Activated gamma-delta T cell treated with Interleukin-2 at 50 U/mL for 16 hours (primary cell): ENCODE measurements at places on chromosomes 2 and 18.

- no peak for DNase-seq
These were observed 11.5 kb downstream of the CATIP start for GRCh38 chr2:218368150-218368528.

DNA sequence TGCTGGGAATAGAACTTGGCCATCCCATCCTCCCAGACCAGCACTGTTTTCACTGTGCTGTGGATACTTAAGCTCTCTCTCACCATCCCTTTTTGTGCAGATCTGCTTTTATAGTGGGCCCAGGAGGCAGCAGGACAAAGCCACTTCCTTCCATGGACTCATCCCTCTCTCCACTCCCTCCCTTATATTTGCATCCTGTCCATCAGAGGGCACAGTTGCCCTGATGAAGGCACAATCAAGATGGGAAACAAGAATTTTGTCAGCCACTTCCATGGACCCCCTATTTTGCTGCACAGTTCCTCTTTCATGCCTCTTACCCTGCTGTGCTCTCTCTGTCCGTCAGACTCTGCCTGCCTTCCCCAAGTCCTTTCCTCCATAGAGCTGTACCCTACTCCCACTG, 338.7 kb downstream of the HRH4 start:
- DNase-seq: no peak

DNA sequence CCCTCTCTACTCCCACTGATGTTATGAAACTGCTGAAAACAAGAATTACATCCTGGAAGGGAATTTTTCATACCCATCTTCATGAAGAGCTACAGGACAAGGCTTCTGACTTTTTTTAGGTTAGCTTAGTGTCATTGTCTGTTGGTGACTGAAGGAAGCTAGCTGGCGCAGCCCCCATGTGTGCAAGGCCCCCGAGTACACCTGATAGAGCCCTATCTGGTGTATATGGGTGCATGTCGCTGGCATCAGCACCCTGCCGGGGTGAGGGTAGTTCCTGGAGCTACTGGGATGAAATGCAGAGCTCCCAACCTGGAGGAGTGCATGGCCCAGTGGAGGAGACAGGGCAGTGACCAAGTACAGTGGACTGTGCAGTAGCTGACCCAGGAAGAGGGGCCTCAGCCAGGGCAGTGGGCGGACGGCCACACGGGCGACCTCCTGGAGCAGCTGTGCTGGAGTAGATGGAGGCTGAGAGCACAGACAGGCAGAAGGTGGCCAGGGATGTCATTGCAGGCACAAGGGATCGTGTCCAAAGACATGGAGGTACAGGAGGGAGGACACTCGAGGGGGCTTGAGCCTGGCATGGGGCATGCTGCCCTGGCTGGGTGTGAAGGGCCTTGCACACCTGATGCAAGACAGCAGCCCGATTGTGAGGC, 12.1 kb downstream of the IMPA2 start:
- no peak for DNase-seq

- DNase-seq: no peak
These were observed 25.6 kb downstream of the GNLY start for GRCh38 chr2:85719609-85720240.

DNA sequence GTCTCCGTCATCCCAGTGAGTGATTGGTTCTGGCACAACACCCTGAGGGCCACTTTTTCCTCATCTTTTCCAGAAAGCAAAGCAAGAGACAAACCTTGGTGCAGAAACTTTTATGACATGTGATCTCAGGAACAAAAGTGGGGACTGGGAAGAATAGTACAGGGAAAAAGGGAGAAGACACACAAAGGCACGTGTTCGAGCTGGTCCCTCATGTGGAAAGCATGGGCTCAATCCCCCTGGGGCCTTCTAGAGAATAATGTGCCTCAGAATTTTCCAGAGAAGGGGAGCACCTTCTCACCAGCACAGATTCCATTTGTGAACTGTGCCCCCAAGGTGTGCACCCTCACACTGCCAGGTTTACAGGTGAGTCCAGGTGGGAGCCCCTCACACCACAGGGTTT, 312.6 kb downstream of the FBXO15 start:
- no peak for DNase-seq

DNA sequence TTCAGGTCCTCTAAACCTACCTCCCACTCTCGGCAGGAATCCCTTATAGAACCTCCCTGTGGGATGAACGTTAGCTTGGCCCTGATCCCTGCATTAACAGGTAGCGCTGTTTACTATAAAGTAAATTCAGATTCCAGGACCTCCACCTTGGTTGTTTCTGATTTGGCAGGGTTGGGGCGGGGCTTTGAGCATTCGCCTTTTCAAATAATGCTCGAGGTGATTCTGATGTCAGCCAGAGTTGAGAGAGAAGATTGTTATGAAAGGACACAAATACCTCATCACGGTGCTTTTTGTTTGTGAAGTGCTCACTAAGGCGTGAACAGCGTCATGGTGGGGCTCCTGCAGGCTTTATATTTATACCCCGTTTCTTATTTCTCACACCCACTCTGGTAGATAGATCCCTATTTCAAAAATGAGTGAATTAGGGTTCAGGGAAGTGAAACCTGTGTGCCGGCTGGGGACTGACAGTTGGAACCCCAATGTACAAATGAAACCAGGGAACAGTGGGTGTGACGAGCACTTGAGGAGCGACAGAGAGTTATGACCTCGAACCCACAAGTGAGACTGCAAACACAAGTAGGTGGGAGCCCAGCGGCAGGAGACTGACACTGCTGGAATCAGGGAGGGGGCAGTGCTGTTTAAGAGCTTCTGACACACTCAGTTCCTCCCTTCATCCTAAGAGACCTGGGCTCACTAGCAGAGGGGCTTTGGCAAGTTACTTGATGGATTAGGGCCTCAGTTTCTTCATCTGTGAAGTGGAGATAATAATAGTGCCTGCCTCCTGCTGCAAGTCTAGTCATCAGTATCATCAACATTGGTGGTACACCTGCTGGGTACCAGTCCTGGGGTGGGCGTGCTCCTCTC, 14.2 kb upstream of the CXCR4 start:
- peak; percentile 74 for DNase-seq

DNA sequence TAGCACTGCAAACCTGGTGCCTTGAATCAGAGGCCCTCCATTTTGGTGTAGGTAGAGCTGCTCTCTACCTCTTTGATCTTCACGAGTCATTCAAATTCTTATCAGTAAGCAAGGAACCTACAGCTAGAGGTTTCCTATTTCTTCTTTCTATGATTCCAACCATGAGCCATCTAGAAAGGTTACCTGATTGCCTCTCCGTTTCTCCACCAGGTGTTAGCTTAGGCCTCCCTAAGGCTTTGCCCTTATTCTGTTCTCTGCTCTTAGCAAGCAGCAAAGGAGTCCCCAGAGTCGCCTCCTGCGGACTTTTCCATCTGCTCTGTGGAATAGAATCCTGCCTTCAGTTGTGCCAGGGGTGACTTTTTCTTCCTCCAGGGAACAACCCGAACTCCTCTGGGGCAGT, 173.6 kb downstream of the GRB14 start:
- DNase-seq: no peak

DNA sequence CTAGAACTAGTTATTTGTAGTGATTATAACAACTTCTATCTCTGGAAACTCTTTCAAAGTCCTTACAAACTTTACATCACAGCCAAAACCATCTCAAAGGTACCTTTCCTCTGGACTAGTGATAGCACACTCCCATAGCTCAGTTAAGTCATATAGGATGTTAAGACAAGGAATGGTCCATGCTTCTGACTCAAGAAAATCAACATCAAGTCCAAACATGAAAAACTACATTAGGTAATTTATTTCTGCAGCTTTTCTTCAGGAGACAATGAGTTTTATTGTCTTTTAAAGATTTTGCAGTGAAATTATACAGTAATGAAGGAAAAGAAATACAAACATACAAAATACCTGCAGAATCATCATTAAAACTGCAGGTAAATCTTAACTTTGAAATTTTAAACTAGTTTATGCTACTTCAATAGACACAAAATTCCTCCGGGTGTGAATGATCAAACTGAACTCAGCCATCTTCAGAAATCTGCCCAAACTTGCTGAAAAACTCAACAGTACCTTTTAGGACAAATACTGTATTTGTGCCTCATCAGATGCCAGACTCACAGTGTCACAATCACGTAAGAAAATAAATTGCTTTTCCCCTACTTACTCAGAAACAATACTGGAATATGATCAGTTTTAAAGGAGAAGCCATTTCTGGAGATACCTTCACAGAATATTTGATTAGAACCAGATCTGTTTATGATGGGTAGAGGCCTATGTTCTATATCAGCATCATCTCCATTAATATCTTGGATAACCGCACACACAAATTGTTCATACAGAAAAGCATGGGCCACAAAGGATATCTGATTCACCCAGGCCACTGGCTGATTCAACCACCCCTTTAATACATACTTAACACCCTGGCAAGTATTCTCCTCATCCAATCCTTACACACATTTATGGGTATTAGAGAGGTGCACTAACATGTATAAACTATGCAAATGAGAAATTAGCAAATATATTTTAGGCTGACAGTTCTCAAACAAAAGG, 2.6 kb downstream of the TMEM131 start:
- DNase-seq: no peak

- no peak for DNase-seq
These were observed 89.4 kb downstream of the PRKRA start for GRCh38 chr2:178361588-178361987.

GRCh38 chr2:74576863-74577229, 22.3 kb downstream of the DOK1 start:
- DNase-seq: no peak

DNA sequence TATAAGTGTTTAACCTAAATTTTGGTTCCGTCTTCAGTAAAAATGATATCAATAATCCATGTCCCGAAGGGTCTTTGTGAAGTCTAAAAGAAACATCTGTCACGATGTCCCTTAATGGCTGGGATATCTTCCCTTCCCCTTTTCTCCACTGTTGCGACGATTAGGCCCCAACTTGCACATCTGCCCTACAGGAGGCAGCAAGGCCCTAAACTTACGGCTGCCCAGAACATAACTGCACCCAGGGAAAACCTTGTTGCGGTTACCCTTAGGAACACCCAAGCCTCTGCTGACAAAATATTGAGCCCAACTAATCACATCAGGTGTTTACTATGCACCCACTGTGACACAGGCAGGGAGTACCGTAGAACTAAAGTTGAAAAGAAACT, 1.3 kb upstream of the SMAD2 start:
- peak; percentile 15 for DNase-seq

GRCh38 chr2:12334412-12334966, 382.2 kb upstream of the TRIB2 start:
- DNase-seq: no peak

DNA sequence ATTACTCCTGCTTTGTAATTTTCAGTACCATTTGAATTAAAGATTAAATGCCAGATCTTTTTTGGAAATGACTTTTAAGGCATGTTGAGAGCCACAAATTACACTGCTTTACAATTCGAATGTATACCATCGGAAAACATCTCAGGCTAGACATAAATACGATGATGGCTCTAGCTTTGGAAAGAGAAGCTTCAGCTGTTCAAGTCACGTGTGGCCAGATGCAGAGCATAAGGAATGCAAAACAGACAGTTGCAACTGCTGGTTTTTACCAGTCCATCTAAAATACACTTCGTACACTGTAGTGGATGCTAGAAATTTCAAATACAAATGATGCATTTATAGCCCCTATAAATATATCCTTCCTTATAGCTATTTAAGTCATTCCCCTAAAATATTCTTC, 8.0 kb downstream of the ZNF516 start:
- DNase-seq: no peak

DNA sequence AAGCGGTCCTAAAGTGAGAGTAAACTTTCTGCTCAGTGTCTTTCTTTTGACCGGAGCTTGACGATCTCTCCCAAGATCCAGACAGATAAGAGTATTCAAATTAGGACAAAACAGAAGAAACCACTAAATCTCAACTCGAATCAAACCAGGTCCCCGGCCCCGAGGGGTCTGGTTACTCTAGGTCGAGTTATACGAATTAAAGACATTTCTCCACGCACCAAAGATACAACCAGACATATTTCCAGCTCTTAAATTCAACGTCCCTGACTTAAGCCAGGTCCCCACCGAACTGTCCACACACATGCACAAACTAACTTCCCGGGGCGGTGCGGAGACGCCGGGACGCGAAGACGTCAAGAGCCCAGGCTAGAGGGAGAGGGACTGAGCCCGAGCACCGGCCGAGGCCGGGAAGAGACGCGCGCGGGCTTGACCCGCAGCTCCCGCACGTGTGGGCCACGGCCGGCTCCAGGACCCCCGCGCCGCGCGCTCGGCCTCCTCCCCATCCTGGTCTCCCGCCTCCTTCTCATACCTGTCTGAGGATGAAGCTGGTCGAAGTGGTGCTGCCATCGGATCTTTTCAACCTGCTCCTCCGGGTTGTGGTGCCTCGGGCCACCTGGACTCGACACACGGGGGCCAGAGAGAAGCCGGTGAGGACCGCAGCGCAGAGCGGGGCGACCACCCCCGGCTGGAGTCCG, 896 bp downstream of the CACNB4 start:
- DNase-seq: no peak

- no peak for DNase-seq
These were observed 184.6 kb downstream of the ST6GAL2 start for GRCh38 chr2:106701203-106702022.

DNA sequence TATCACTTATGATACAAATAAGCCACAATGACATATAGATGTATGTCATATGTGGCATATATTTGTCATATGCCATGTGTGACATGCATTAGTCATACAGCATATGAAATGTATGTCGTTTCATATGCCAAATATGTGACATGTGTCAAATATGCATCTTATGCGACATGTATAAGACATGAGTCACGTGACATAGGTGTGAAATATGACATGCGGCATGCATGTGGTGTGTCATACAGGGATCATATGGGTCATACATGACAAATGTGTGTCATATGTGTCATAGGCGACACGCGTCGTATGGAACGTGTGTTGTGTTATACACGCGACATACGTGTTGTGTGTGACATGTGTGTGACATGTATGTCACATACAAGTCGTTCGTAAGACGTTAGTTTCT, 2154.0 kb upstream of the PIK3C3 start:
- DNase-seq: no peak

DNA sequence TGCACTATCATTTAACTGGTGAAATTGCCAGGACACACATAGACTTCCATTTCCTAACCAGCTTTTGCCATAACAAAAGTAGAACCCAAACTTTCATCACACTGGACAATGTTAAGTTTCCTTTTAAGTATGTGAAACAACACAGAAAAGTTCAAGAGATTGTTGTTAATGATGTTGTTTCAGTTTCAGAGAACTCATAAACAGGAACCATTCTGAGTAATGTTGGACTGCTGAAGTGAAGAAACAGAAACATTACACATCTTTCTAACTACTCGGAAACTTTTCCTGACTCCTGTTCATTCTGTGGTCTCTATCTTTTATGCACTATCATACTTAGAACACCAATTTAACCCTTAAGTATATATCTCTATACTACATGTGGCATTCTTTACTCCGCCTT, 179.2 kb downstream of the RIT2 start:
- no peak for DNase-seq

DNA sequence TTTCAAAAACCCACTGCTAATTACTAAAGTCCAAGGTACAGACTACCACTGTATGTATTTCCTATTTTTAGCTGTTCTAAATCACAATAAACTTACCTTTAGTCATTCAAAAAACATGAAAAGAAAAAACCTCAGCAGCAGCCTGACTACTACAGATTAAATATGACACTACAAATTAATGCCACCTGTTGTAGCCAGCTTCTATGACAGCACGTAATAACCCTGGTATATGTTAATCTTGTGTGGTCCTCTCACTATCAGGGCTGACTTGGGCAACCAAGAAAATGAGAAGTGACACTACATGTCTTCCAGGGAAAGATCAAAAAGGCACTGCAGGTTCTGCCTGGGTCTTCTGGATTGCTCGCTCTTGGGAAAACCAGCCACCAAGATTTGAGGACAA, 90.6 kb upstream of the FAM124B start:
- no peak for DNase-seq
